Activated CD4-positive, alpha-beta memory T cell treated with anti-CD3 and anti-CD28 coated beads, Interleukin-2, amount 10 ng/mL, durations not matched to agents 7 days and 5 days (primary cell): ENCODE measurements at places on chromosomes 16 and 17. TPM values are rescaled to one million over a fixed set of nuclear protein-coding genes. Genes with fewer than 3 reads are reported as not detected.

MVP gene
- total RNA-seq = 167 TPM

SDR42E2 gene
- total RNA-seq = not detected

IL17C gene
- total RNA-seq = 0.23 TPM

SPN gene
- 359 TPM for total RNA-seq

WDR90 gene
- 58.0 TPM for total RNA-seq

RAB40C gene
- total RNA-seq = 14.2 TPM

PRR35 gene
- not detected for total RNA-seq

MYH2 gene
- not detected for total RNA-seq
